ENCODE measurements at places on chromosomes 6 and 20.
A peak's percentile ranks its signal among the peaks of the same experiment; 100 is the strongest.

GRCh38 chr6:5937936-5938706 lies 68.6 kb downstream of the NRN1 start:
- DNase-seq: no peak

DNA sequence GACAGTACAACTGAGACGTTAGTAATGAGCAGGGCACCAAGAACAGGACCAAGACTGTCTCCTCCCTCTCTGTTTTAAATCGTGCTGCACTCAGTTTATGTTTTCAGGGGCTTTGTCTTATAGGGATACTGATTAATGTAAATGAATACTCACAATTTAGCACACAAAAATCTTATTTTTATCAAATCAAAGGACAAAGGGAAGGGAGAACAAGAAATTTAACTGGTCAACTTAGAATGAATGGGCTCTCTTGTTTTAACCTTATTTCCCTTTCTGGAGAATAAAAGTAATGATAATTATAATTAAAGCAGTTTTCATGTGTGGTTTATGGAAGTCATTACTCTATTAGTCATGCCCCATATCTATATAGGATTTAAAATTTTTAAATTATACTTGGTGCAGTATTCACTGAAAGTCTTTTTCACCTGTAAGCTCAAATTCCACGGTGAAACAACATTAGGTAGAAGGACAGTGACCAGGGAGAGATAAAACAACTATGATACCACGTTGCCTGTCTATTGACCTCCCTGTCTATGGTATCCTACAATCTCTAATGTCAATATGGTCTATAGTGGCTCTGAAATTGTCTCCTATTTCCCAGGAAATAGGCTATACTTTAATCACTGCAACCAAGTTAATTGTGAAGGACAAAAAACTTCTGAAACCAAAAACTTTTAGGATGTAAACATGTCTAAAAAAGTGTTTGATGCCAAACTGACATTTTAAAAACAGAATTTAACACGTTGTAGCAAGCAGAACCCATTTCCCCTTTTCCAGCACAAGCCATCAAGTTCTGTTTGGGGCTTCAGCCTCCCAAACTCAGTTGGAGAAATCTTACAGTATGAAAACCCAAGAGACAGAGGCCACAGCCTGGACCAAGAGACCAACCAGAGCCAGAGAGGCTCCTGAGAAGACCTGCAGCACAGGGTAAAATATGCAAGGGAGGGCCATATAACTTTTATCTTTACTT lies 15.0 kb downstream of the ELOVL5 start:
- DNase-seq: no peak

- DNase-seq: no peak
These were observed 77.1 kb downstream of the ATRN start for GRCh38 chr20:3547906-3548305.

DNA sequence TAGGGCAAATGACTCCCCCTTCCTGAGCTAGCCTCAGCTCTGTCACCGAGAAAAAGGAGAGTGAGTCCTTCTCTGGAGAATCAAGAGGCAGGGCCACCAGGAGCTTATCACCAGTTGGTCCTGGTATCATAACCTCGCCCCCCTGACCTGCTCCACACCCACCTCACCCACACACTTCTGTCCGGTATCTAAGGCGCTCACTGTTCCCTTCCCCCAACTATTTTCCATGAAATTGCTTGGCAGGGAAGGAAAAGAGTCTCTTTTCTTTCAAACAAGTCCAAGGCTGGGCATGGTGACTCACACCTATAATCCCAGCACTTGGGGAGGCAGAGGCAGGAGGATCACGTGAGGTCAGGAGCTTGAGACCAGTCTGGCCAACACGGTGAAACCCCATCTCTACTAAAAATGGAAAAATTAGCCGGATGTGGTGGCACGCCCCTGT lies 77.6 kb downstream of the ZMYND8 start:
- no peak for DNase-seq

DNA sequence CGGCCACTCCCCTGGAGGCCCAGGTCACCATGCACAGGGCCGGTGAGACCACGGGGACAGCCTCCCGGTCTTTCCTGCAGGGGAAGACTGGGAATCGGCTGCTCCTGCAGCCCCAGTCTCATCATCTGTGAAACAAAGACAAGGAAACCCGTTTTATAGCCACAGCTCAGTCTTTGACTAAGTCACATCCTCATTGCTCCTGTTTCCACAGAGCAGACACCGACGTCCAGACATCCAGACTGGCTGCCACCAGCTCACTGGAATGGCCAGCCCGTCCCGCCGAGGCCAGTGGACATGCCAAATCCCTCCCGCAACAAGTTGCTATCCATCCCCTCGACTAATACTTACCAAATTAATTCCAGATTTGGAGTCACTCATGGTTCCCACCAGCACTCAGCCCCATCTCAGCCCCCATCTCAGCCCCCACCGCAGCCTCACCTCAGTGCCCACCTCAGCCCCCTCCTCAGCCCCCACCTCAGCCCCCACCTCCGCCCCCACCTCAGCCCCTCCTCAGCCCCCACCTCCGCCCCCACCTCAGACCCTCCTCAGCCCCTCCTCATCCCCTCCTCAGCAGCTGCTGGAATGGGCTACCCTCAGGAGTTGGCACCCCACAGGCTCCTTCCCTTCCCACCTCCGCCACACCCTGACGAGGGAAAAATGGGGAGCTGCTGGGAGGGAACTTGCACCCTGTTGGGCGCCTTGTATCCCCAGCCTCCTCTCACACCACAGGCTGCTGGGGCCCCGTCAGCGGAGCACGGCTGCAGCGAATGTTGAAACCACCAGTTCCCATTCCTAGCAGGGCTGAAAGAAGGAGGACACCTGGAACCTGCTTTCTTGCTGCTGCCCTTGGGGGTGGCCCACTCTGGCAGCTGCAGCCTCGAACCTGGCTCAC lies 48.7 kb downstream of the YTHDF1 start:
- DNase-seq: no peak

DNA sequence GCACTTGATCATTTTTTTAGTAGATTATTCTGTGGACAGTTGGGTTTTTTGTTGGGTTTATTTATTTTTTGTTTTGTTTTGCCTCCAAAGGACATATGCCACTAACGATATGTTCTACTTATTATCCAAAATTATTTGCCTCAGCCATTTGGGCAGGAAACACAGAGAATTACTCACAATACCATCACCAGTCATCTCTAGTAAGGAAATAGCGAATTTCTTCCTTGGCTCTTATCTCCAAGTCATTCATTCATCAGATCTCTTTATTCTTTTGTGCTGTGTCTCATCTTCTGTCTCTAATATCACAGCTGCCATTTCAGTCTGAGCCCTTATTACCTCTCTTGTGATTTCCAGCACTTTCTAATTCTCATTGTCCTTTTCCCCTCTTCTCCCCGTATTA lies 130.4 kb upstream of the SMLR1 start:
- no peak for DNase-seq

DNA sequence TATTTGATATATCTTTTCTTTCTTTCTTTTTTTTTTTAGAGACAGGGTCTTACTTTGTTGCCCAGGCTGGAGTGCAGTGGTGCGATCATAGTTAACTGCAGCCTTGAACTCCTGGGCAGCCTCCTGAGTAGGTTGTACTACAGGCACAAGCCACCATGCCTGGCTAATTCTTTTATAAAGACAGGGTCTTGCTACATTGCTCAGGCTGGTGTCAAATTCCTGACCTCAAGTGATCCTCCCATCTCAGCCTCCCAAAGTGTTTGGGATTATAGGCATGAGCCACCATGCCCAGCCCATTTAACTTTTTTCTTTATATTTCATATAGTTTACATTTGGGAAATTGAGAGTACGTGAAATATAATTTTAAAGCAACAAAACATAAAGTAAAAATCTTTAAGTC lies 10.1 kb downstream of the NUS1 start:
- DNase-seq: no peak

- no peak for DNase-seq
These were observed 331 bp upstream of the UFL1 start for GRCh38 chr6:96521306-96521643.

- DNase-seq: no peak
These were observed 3.0 kb upstream of the ZSCAN26 start for GRCh38 chr6:28263922-28264321.

- no peak for DNase-seq
These were observed 173.6 kb downstream of the TFAP2B start for GRCh38 chr6:50992232-50992631.

GRCh38 chr20:58828136-58828535 lies 22.6 kb downstream of the GNAS-AS1 start:
- no peak for DNase-seq

DNA sequence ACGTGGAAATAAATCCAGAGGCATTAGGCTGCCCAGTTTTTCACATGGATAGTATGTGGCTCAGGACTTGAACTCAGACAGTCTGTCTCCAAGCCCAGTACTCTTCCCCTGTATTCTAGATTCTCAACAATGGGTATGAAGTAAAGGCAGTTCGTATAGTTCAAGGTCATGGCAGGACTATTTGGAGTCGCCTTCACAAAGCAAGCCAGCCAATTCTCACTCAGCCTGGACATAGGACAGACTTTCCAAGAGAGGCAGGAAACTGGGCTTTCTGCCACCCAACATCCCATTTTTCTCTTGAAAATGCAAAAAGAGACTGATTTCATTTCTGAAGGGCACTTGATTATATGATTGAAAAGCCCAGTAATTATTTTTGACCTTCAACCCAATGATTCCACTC lies 111.0 kb downstream of the EDN1 start:
- DNase-seq: no peak

DNA sequence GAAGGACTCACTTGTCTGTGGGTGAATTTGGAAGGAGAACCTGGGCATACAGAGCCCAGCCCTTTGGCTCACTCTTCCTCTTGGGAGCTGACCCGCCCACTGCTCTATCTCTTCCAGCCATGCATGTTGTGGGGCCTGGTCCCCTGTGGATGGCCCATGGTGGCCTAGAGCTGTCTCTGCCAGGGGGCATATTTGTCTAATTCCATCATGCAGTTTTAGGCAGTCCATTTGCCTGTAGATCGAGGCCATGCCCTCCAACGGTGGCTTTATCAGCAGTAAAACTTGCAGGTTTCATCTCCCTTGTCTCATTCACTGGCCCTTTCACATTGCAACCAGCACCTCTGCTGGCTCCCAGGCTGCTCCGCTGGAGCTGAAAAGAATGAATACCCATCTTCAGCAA lies 12.9 kb upstream of the EZR start:
- DNase-seq: no peak

DNA sequence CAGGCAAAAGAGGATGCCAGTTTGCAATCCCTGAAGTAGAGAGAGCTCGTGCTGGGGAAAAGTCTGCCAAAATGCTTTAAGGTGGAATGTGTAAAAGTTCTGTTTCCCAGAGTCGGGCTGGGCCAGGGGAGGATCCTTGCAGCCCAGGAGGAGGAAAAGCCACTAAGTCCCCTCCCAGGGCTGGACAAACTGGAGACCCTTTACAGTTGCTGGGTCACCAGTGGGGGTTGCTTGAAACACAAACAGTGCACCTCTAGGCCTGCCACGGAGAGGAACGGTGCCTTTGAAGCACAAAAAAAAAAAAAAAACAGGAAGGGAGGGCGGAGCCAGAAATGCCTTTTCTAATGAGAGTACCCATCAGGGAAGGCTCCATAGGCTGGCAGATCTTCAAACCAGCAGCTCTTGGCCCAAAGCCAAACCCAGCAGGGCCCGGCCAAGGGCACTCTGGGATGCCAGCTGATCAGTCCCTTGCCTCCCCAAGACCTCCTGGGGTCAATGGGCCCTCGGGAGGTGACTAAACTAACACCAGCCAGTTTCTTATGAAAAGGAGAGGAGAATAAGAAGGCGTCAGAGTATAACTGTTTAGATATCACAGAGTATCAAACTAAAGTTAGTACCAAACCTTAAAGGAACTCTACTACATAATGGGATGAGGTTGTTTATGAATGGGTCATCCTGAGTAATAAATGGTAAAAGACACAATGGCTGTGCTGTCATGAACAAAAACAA lies 23.7 kb downstream of the HLA-A start:
- no peak for DNase-seq

DNA sequence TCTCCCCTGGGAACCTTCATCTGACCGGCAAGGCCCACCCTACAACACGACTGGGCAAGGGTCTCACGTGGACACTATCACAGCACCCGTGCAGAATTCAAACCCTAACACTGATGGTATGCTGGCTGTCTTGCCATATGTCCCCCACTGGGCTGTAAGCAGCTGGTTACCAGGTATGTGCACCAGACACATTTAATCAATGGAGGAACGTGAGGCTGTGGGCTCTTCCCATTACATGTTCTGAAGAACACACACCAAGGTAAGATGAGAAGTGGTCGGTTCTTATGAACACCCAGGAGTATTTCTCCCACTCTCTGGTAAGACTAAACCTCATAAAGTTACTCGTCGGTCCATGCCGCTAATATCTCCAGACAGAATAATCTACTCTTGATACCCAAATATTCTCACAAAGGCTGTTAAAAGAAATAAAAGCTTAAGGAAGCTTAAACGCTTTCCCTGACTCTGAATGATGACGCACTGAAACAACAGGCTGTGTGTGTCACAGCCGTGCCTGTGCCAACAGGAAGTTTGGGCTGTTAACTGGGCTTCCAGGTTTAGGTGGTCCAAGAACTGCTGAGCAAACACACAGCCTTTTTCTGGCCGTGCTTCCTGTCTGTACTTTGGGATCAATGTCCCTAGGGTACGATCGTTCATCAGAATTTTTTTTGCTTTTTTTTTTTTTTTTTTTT lies 75.3 kb downstream of the SLC23A2 start:
- no peak for DNase-seq

GRCh38 chr20:40326784-40327183 lies 362.3 kb downstream of the MAFB start:
- no peak for DNase-seq

DNA sequence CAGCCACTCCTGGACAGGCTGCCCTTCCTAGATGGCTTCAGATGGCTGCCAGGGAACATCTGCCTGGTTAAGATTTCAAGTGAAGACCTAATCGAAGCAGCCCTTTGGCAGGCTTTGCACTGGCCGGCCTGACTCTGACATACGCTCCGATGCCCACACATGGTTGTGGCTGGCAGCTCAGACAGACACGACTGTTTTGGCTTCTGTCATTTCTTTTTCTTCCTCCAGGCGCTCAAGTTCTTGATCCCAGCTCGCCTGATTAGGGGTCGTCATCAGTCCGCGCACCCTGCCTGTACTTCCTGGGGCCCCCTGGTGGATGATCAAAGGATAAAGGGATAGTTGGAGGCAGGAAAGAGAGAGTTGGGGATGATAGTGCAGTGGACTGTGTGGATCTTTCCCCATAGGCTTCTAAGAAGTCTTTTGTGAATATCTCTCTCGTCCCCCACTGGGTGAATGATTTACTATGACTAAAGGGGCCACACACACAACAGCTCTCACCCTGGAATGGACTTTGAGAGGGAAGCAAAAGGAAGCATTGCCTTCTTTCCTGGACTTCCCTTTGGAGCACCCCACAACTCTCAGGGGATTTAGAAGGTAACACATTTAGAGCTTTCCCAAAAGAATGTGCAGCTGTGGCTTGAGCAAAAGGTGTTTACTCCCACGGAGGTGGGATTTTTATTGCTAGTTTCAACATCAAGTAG lies 21.4 kb upstream of the TRAM2 start:
- DNase-seq: peak; percentile 45

- no peak for DNase-seq
These were observed 97.3 kb upstream of the SGK1 start for GRCh38 chr6:134415194-134415593.
